H1 (cell line): ENCODE measurements at places on chromosomes 3 and 15.

DNA sequence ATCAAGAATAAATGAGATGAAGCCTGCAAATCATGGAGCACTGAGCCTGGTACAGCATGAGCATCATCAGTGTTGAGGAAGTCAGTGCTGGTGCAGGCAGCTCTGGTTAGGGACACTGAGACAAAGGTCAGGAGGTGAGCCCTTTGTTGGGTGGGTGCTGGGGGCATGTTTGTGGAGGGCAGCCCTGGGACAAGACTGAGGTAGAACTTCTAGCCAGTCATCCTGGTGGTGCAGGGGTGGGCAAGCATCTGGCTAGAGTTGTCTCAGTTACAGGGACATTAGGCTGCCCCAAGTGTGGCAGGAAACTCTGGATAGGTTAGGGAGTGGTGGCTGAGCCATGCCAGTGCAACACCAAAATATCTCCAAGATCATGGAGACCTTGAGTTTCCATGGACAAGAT is 27.3 kb downstream of the WNT5A start:
- DNase-seq = no peak

DNA sequence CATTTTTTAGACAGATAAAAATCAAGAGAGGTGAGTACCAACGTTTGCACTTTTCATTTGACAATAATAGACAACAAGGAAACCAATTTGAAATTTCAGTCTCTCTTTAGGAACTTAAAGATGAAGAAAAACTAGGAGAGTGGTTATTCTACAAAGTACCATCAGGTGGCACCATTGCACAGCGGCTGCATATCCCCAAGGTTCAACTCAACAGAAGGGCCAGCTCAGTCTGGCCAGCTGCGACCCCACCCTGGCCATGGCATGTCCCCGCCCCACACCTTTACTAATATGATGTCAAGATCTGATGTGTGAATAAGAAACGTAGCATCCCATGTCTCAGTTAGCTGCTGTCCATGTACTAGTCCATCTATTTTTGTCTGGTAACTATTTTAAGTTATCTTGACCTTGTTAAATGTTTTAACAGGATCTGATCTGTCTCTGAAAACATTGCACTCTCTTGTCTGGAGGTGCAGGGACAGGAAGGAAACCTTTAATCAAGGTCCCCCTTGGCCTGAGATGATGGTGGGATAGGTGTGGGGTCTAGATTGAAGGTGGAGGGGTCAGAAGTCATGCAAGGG is 35.5 kb upstream of the CGNL1 start:
- no peak for DNase-seq

- DNase-seq = no peak
These were observed 87.6 kb downstream of the PDCD6IP start for GRCh38 chr3:33886015-33886414.

DNA sequence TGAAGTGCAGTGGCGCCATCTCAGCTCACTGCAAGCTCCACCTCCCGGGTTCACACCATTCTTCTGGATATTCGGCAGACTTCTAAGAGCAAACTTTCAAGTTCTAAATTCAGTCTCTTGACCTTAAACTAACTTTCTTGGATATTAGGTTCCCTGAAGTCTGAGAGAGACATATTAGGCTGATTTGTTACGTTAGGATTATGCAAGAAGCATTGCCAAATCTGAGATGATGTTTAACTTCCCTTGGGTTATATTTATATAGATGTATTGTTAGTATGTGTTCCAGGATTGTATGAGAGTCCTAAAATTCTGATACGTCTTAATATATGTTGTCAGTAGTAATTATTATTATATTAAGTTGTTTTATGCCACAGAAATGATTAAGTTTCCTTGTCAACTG is 80.1 kb downstream of the SLC6A1 start:
- DNase-seq = no peak

- DNase-seq = no peak
These were observed 722 bp downstream of the MYZAP start for GRCh38 chr15:57592426-57592825.

DNA sequence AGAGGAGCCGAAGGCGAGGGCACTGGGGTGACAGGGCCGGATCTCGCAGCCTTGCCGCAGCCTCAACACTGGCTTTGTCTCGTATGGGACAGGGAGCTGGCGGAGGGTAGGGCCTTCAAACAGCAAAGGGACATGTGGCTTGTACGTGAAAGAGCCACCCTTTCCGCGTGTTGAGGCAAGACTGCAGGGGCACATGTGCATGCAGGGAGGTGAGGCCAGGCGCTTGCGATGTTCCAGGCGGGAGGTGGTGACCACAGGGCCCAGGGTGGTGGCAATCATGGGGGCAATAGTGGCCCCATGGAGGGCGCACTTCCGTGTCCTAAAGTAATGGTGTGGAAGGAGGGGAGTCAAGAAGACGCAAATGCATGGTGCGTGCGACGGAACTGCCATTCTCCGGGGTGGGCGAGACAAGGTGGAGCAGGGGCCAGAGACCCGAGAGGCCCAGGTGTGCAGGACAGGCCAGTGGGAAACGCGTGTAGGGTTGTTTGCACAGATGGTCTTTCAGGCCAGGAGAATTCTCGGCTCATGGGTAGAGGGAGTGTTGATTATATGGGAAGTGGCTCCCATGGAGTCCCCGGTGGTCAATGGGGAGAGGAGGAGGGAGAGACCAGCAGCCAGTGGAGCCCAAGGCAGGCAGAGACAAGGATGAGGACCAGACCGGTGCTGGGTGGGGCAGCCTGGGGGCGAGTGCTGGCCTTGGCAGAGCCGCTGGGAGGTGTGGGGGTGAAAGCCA is 45.8 kb upstream of the PCSK6 start:
- DNase-seq = no peak

DNA sequence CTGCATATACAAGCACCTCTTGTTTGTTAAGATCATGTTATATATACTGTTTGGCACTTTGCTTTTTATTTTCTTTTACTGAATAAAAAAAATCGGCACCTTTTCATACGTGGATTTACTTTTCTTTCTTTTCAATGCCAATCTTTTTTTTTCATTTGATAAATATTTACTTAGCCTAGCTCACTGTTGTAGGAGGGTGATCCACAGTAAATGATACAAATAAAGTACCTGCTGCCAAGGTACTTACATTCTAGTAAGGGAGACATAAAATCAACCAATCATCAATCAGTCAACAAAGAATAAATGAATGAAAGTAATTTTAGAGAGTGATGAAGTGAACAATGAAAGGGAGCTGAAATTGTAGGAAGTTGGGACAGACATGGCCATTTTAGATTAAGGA is 18.3 kb downstream of the GNB5 start:
- DNase-seq = no peak

- no peak for DNase-seq
These were observed 488 bp upstream of the IL17RD start for GRCh38 chr3:57165641-57166040.

- DNase-seq = peak; percentile 51
These were observed 21.0 kb downstream of the ANAPC13 start for GRCh38 chr3:134464689-134465365.
